GM19239 (cell line): ENCODE measurements at places on chromosomes 5 and 9.

DNA sequence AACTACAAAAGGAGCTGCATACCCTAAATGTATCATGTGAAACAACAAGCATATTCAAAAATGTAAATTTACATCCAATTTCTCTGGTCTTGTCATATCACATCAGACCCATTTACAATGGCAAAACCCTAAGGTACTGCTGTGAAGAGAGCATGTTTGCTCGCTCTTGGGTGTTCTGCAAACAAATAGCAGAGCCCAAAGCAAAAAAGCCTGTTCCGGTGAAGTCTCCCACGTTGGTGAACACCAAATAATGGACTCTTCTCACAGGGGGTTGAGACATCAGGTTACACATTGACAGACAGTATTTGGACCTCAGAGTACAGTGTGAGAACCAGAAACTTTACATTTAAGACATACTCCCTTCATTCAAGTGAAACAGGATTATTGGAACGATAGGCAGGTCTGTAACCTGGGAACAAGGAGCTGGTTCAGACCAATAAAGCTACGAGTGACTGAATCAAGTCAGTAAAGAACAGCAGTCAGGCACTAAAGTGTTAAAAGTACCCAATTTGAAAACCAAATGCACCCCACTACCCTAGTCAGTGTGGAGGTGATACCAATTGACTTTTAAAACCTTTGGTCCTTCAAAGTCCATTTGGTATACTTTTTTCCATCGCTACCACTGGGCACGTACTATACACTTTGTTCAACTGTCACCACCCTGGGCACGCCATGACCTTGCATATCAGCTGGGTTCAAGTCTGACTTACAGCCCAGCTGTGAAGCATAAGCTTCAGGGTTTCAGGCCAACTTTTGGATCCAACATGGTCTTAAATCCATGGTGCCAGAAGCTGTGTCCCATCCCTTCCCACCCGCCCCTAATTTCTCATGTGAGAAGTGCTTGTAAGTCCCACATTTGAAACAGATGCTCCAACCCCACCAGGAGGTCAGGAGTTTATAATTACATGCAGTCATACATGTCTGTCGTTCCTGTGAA lies 36.4 kb downstream of the ETF1 start:
- no peak for DNase-seq

DNA sequence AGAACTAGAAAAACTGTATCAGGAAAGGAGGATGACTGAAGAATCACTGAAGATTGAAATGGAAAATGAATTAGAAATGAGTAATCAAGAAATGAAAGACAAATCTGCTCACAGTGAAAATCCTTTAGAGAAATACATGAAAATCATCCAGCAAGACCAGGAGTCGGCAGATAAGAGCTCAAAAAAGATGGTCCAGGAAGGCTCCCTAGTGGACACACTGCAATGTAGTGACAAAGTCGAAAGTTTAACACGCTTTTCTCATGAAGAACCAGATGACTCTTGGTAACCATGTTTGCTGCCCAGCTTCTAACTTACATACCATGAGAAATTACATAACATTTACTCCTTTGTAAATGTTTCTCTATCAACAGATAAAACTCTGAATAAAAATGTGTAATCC lies 37.1 kb downstream of the CPLANE1 start:
- no peak for DNase-seq

GRCh38 chr5:150311015-150311692 lies 8.4 kb upstream of the ARSI start:
- no peak for DNase-seq

DNA sequence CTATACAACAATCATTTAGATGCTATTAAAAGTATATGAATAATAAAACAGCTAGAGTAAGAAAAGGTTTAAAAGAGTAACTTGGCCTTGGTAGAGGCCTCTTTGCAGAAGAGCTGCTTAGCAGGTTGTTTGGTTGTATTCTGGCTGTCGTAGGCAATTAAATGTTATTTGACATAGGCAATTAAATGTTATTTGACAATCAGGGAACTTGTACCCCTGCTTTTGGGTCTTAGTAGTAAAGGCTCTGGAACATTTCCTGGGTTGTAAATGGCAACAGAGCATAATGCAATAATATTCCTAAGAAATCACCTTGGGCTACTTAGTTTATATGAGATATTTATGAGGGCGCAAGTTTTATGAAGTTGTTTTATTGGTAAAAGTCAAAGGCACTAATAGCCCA lies 84.4 kb upstream of the SLC28A3 start:
- DNase-seq: no peak

- no peak for DNase-seq
These were observed 46.7 kb upstream of the TBC1D9B start for GRCh38 chr5:179954434-179954833.

DNA sequence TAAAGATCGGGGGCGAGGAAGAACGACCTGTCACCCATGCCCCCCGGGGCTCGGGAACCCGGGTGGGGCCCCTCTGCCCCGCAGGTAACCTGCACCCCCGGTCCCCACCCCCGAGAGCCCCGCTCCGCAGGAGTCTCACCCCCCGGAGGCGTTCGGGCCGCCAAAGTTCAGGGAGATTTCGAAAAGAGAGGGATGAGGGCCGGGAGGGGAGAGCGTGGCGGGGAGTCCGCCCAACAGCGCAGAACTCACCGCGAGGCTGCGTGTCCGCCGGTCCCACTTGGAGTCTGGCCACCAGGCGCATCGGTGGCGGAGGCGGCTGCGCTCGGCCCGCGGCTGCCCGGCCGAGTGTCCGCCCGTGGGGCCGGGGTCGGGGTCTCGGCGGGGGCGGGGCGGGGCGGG lies at the start of gene PHF19:
Gene PHF19 (minus strand): TSS at position 347 of the 399 bp plus-strand sequence. CDS start 2,447 bp downstream, outside the sequence.
- DNase-seq: no peak

GRCh38 chr5:69498384-69498783 lies 5.8 kb downstream of the OCLN start:
- no peak for DNase-seq

- no peak for DNase-seq
These were observed 59.7 kb downstream of the ERBIN start for GRCh38 chr5:65986050-65986451.

DNA sequence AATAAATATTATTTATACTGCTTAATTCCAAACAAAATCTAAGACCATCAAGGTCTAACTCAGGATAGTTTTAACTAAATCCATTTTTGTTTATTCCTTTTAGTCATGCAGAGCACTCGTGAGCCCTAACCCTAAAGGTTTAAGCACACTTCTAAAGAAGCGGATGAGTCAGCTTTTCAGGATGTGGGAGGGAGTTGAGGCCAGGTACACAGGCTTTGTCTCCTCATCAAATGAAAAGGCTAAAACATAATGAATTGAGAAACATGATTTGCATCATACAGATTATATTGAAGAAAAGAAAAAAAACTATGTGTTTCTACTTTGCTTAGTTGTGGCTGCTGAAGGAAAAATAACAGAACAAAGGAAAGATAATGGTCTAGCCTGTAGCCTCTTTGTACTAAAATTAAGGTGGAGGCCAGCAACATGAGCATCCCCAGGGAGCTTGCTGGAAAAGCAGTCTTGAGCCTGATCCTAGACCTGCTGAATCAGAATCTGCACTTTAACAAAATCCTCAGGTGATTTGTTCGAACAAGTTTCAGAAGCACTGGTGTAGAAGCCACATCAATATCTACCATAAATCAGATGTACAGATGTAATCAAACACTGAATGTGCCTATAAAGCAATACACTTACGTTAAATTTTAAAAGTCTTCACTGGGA lies 21.1 kb upstream of the ISCA1 start:
- no peak for DNase-seq

GRCh38 chr5:113020461-113021273 lies 44.1 kb downstream of the DCP2 start:
- no peak for DNase-seq

DNA sequence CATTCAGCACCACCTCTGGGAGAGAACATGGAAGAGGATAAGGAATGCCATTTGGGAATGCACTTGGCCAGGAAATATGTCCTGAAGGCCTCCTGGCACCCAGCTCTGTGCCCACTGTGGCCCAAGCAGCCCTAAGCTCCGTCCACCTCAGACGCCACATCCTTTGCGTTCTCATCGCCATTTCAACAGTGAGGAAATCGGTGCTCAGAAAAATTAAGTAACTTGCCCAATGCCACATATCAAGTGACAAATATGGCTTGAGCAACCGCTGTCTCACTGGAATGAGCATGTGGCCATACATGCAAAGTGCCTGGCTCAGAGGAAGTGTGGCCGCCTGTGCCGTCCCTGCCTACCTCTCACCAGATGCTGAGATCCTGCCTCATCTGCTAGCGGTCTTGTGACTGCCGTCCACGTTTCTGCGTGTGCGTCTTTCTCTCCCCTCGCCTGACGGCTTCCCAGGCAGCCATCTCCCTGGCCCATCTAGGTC lies 984 bp upstream of the DOK3 start:
- DNase-seq: no peak

DNA sequence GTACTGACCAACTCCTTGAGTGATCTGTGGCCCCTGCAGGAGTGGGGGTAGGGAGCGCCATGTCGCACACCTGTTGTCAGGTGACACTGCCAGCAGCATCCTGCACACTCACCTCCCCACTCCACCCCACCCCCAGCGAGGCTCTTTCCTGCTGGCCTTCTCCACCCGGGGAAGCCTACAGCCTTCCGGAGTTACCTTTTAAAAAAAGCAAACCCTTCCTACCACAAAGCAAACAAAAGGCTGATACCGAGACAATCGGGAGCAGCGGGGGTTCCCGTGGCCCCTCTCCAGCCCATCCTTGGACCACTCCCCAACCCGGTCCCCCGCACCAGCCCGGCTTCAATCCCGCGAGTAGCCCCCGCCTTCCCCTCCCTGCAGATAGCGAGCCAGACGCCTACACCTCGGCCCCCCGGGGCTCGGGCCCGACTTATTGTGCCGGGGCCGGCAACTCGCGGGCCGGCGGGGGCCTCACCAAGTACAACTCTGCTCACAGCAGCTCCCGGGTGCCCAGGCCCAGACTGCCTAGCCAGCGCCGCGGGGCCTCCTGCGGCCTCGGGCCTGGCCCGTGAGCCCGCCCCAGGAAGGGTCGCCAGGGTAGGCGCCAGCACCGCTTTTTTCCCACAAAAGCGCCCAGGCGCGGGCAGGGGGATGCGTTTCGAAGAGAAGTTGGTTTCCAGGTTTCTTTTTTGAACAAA lies 724 bp downstream of the MACROH2A1 start:
- no peak for DNase-seq

DNA sequence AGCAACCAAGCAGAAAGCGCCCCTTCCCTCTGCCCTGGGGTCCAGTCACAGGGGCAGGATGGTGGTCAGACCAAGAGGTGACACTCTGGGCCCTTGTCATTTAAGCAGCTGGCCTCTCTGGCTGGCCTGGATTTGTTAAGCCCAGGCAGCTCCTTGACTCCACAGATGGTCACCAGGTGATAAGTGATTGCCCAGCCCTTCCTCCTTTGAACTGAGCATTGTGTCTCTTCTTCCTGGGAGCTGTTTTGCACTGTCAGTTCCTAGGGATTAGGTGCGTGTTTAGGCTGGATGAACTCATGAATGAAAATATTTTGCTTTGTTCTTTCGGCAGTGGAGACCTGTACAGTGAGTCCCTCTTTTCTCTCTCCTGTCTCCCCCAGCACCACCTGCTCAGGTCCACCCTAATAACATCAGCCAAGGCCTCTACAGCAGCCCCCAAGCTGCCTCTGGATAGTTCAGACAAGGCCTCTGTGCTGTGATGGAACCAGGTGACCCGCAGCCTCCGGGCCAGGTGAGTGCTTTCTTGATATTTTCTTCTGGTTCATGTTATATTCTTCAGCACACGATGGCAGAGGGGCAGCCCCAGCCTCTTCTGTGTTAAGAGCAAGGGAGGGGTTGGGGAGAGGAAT lies 139.7 kb upstream of the PITX1 start:
- DNase-seq: no peak

DNA sequence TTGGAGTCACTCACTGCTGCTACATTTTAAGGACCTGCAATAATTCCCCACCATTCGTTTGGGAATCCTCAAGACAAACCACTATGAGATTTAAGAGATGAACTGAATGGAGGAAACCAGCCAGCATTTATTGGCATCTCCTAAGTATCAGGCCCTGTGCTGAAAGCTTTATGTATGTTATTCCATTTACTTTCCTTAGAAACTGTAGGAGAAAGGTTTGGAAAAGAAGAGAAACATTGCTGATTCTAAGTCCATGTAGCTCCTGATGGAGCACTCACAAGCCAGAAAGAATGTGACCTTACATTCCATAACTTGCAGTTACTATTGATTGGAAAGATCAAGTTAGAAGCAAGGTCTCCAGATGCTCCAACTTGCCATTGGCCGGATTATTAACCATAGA lies 267.4 kb downstream of the GAS1 start:
- DNase-seq: no peak

DNA sequence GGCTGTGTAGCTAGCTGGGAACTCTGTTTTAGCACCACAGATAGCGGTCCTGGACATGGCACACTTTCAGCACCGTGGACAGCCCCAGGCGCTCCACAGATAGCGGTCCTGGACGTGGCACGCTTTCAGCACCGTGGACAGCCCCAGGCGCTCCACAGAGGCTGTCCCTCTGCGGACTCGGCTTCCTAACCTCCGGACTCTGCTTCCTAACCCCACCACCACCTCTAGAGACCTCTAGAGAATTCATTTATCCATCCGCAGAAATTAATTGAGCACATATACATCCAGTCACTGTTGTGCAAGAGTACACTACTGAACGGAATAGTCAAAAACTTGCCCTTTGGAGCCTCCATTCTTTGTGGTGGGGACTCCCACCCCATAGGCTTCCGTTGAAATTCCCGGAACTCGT lies 27.4 kb downstream of the UNC5A start:
- peak; percentile 75 for DNase-seq

- no peak for DNase-seq
These were observed 661 bp downstream of the PDCL start for GRCh38 chr9:122827761-122828093.

GRCh38 chr5:98989727-98990126 lies 60.9 kb upstream of the CHD1 start:
- no peak for DNase-seq

GRCh38 chr5:91151947-91152346 lies 231.2 kb downstream of the ARRDC3 start:
- no peak for DNase-seq

DNA sequence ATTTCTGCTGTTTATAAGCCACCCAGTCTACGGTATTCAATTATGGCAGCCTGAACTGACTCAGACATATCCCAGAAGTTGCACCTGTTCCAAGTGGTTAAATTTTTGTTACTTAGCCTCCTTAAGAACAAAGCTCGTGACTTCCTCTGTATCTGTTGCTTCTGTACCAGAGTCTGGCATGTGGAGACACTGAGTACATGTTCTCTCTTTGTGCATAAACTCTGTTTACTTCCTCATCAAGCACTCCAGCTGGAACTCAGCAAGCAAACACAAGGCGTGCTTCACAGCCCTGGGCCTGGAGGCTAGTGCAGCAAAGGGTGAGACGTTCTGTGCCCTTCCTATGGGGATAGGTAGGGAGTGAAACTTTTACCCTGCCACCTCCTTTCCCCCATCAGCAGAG lies 19.0 kb downstream of the C9orf152 start:
- DNase-seq: no peak
